ENCODE measurements at places on chromosomes 6 and 20. TPM values are rescaled to one million over a fixed set of nuclear protein-coding genes. Genes with fewer than 3 reads are reported as not detected.

- no peaks in the 10 kb centered on the region for H3K4me1 ChIP-seq
- DNase-seq, result no peak
- H3K36me3 ChIP-seq, result no peaks in the 10 kb centered on the region
- H3K27me3 ChIP-seq, result no peaks in the 10 kb centered on the region
- no peak overlapping the region for H3K27ac ChIP-seq
These were observed 196.9 kb upstream of the PRND start for GRCh38 chr20:4524792-4525191.

- H3K27ac ChIP-seq, result peak overlapping the region; percentile 96
- H3K36me3 ChIP-seq, result no peaks in the 10 kb centered on the region
- H3K4me3 ChIP-seq, result no peak overlapping the region
- DNase-seq, result no peak
- no peaks in the 10 kb centered on the region for H3K27me3 ChIP-seq
These were observed 35.3 kb upstream of the EZR start for GRCh38 chr6:158854214-158855101.

DNA sequence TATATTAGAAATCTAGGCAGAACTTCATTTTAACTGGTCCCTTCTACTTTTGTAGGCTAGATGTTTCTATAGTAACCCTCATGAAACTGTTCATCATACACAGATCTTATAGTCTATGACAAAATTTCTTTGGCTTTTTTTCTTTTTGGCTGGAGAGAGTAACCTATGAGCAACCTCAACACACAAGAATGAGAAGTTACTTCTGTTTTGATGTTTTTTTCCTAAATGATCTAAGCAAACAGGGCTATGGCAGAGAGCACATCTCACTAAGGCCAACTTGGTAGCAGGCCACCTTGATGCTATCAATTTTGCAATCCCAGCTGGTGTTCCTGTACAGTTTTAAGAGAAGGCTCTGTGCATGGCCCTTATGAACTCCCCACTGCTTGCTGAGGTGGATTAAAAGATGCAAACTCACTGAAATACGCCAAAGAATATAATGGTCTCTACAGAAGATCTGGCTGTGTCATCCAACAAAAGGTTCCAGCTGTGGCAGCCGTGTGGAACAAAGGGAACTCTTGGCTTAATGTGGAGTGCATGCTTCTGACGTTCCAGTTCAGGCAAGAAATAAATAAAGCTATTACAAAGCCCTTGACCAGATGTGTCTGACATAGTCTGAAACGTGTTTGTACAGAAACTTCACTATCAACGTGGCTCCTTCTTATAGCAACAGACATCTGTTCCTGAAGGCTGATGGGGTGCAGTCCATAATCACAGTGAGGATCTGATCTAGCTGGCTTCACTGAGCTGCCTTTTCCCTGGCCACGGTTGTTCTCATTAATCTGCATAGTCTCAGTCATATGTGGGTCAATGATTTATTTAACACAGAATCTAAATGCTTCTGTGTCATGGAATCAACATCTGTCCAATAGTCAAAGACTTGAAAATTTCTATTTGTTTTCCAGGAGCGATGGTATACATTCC is 481.1 kb downstream of the BMP2 start:
- DNase-seq, result no peak
- no peak overlapping the region for H3K4me3 ChIP-seq
- no peaks in the 10 kb centered on the region for H3K27me3 ChIP-seq
- no peak overlapping the region for H3K27ac ChIP-seq
- no peaks in the 10 kb centered on the region for H3K4me1 ChIP-seq

DNA sequence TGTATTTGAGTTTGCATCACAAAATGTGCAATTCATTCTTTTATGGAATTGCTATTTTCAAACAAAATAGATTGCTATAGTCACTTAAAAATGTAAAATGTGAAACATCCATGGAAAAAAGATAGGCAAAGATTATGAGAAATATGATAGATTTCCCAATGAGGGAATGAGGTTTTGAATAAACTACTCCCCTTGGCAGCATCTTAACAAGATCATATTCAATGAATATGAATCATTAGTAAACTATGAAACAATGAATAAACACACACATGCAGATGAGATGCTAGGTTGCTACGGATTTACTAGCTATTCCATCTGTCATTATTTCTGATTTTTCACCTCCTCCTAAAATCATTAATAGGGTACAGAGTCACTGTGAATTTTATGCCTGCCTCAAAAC is 401.8 kb downstream of the PHF3 start:
- H3K4me3 ChIP-seq, result no peak overlapping the region
- DNase-seq, result no peak
- no peaks in the 10 kb centered on the region for H3K36me3 ChIP-seq
- H3K4me1 ChIP-seq, result no peaks in the 10 kb centered on the region
- no peak overlapping the region for H3K27ac ChIP-seq

GRCh38 chr6:21259660-21260059 is 333.9 kb upstream of the SOX4 start:
- H3K4me1 ChIP-seq, result no peaks in the 10 kb centered on the region
- no peak overlapping the region for H3K27ac ChIP-seq
- no peak for DNase-seq
- H3K36me3 ChIP-seq, result no peaks in the 10 kb centered on the region
- no peaks in the 10 kb centered on the region for H3K27me3 ChIP-seq
- H3K4me3 ChIP-seq, result no peak overlapping the region

- H3K4me3 ChIP-seq, result no peak overlapping the region
- DNase-seq, result no peak
- H3K27ac ChIP-seq, result no peak overlapping the region
- H3K4me1 ChIP-seq, result no peaks in the 10 kb centered on the region
- H3K36me3 ChIP-seq, result no peaks in the 10 kb centered on the region
- H3K27me3 ChIP-seq, result no peaks in the 10 kb centered on the region
These were observed 4.7 kb upstream of the ENPP5 start for GRCh38 chr6:46175446-46175845.

DNA sequence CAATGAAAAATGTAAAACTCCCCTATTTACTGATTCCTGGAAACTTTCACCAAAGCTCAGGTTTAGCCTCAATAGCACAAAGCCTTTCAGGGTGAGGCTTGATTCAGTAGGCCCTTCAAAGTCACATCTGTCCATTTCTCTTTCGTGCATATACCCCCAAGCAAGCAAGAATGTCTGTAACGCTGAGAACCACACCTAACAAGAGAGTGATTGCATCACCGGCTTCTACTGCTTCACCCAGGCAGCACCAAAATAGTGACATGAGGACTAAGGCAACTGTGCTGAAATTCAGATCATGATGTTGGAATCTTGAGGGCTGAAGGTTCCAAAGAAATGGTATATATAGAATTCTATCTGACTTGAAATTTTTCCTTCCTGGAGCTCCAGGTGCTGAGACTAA is 26.1 kb downstream of the CGA start:
- no peak overlapping the region for H3K4me3 ChIP-seq
- H3K27me3 ChIP-seq, result no peaks in the 10 kb centered on the region

DNA sequence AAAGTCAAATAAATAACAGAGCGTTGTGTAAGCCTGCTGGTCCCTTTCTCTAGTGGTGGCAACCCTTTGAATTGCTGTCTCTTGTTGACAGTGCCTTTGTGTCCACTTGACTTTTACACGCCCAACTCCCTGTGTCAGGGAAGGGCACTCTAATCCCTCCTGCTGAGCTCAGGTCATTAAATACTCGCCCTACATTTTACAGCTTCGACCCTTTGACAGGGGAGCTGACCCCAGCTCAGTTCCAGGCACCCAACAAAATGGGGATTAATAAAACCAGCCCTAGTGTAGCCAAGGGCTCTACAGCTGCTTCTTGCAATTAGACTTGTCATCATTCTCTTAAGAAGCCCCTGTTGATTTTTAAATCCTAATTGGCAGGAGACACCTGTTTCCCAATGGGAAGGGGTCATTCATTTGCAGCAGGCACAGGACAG is 308.2 kb downstream of the EYA4 start:
- no peak overlapping the region for H3K4me3 ChIP-seq
- no peaks in the 10 kb centered on the region for H3K27me3 ChIP-seq
- H3K4me1 ChIP-seq, result no peaks in the 10 kb centered on the region
- no peaks in the 10 kb centered on the region for H3K36me3 ChIP-seq

GRCh38 chr6:138203315-138203714 is 15.0 kb downstream of the PBOV1 start:
- no peak overlapping the region for H3K27ac ChIP-seq
- DNase-seq, result no peak
- H3K27me3 ChIP-seq, result no peaks in the 10 kb centered on the region
- no peaks in the 10 kb centered on the region for H3K36me3 ChIP-seq
- H3K4me3 ChIP-seq, result no peak overlapping the region
- no peaks in the 10 kb centered on the region for H3K4me1 ChIP-seq

DNA sequence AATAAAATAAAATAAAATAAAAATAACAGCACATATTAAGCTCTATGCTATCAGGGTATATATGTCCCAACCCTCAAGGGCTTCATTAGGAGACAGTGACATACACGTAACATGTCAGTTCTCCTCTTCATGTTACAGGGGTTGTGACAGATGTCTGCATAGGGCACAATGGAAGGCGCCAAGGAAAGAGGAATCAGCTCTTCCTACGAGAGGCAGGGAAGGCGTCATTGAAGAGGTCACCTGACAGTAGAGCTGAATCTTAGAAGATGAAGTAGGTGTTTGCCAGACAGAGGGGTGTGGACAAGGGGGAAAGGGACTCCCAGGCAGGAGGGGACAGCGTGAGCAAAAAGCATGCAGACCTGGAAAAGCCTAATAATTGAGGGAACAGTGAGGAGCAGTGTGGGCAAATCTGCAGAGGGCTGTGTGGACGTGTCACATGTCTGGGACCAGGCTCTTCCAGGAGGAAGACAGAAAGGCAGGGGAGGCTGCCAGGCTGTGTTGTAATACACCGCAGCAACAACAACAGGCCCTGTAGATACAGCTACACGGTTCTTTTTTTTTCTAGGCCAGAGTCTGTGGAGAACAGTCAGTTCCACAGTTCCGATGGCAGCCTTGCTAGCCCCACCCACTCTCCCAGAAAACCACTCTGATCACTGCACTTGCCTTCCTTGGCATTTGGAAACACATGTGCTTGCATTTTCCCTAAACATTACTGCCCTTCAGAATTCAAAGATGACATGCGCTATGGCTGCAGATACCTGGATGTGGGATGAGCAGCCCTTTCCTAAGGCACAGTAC is 2.5 kb upstream of the FKBP5 start:
- peak overlapping the region; percentile 37 for H3K27ac ChIP-seq
- DNase-seq, result peak; percentile 59
- H3K36me3 ChIP-seq, result no peaks in the 10 kb centered on the region

DNA sequence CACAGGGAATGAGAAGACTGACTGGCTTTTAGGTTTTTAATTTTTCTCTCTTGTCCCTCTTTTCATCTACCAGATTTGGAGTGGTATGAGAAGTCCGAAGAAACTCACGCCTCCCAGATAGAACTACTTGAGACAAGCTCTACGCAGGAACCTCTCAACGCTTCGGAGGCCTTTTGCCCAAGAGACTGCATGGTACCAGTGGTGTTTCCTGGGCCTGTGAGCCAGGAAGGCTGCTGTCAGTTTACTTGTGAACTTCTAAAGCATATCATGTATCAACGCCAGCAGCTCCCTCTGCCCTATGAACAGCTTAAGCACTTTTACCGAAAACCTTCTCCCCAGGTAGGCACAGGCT is 644 bp downstream of the MAD2L1BP start:
- DNase-seq, result no peak
- peak overlapping the region; percentile 72 for H3K4me3 ChIP-seq
- H3K27ac ChIP-seq, result peak overlapping the region; percentile 88

GRCh38 chr6:55957961-55958422 is 82.6 kb upstream of the BMP5 start:
- no peak for DNase-seq
- no peaks in the 10 kb centered on the region for H3K4me1 ChIP-seq
- H3K36me3 ChIP-seq, result no peaks in the 10 kb centered on the region

GRCh38 chr6:2353412-2354137 is 108.2 kb upstream of the GMDS start:
- no peaks in the 10 kb centered on the region for H3K4me1 ChIP-seq
- DNase-seq, result peak; percentile 55
- H3K27ac ChIP-seq, result no peak overlapping the region
- H3K36me3 ChIP-seq, result no peaks in the 10 kb centered on the region
- H3K27me3 ChIP-seq, result no peaks in the 10 kb centered on the region

- H3K36me3 ChIP-seq, result no peaks in the 10 kb centered on the region
- H3K27me3 ChIP-seq, result no peaks in the 10 kb centered on the region
- H3K27ac ChIP-seq, result peak overlapping the region; percentile 37
- no peak for DNase-seq
- H3K4me3 ChIP-seq, result no peak overlapping the region
- H3K4me1 ChIP-seq, result no peaks in the 10 kb centered on the region
These were observed 20.4 kb upstream of the NOTCH4 start for GRCh38 chr6:32244270-32244669.

DNA sequence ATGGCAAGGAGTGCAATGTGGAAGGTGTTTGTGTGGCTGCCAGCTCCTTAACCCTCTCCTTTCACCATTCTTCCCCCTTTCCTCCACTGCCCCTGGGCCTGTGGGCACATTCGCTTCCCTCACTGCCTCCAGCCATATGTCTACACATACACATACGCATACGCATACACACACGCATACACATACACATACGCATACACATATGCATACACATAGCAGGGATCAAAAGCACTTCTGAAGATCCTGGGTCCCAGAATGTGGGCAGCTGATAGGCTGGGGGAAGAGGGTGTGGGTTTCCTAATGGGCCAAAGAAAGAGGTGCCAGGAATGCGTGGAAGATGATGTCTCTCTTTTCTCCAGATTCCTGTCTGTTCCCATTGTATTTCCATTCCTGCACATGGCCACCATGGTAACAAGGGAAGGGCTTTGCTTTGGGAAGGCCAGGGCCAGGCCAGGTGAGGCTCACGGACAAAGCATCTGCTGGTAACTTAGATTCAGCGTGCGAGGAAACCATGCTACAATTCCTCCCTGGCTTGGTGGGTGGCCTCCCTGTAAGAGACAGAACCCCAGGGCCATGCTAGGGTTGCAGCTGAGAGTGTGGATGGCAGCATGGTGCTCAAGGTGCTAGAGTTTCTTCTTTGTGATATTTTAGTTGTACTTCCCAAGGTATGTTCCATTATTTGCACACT is 44.8 kb upstream of the GTSF1L start:
- no peak overlapping the region for H3K27ac ChIP-seq
- no peaks in the 10 kb centered on the region for H3K27me3 ChIP-seq
- H3K4me1 ChIP-seq, result no peaks in the 10 kb centered on the region
- H3K4me3 ChIP-seq, result no peak overlapping the region
- H3K36me3 ChIP-seq, result no peaks in the 10 kb centered on the region
- no peak for DNase-seq

Gene GPR6
- total RNA-seq, result not detected

Gene LRRN4
- total RNA-seq, result not detected

Gene CHRNA4
- not detected for total RNA-seq

Gene GNMT
- not detected for total RNA-seq

Gene GABRR2
- 6.6 TPM for total RNA-seq

Gene LTB
- not detected for total RNA-seq

Gene SRPK1
- 137 TPM for total RNA-seq

Gene SIRPD
- not detected for total RNA-seq

Gene B3GAT2
- total RNA-seq, result not detected

Gene C20orf204
- total RNA-seq, result 2.1 TPM

Gene AVP
- not detected for total RNA-seq

Gene YTHDF1
- 30.5 TPM for total RNA-seq

Gene HCRTR2
- total RNA-seq, result not detected

Gene GRM4
- total RNA-seq, result not detected

Gene HLA-DQA1
- 0.67 TPM for total RNA-seq

Gene TRIM40
- total RNA-seq, result not detected

Gene MCHR2
- not detected for total RNA-seq

Gene MAP3K4
- 42.8 TPM for total RNA-seq

All from Peyer's patch (tissue), 4 donors.